ENCODE measurements at places on chromosomes 3 and 15.

GRCh38 chr3:114848082-114848481 lies 299.0 kb downstream of the ZBTB20 start:
- no peak for DNase-seq

DNA sequence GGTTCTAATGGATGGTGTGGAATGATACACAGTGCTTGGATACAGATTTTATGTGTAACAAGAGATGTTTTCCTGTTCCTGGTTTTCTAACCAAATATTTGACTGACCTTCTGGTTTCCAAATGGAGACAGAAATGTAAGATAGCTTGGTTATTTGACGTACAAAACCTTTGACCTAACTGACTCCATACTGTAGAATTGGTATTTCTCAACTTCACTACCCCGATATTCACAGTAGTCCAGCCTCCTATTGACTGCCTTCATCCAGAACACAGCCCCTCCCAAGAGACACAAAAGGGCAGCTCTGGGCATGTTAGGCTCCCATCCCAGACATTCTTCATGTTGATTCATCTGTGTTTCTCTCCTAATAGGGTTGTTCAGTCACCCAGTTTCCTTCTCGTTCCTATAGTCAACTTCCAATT lies 33.4 kb downstream of the MYO1E start:
- no peak for DNase-seq

DNA sequence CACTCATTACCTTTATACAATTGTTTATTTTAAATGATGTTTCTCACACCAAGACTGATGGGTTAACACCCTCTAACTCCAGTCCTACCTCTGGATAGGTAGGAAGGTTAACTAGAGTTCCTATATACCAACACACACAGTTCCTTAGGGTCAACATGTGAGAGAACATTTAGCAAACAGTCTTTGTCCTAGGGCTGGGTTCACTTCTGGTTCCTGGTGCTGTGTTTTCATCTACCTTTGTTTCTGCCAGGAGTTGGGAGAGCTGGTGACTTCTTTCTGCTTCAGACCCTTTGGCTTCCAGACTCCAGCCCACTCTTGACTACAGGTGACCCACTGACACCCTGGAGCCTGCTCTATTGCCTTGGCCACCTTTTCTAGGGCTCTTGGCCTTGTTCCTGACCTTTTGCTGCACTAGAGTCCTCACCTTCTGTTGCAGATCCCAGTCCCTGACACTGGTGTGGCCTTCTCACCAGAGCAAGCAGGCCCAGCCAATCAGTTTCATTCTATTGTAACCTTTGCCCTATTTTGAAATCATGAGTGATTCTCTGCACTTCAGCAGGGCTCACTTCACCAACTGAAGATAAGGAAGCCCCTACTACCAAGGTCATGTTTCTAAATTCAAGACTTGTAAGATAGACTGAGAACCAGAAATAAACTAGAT lies 50.0 kb upstream of the SECISBP2L start:
- DNase-seq, result no peak

GRCh38 chr3:171248426-171249111 lies 211.6 kb downstream of the TNIK start:
- peak; percentile 54 for DNase-seq

DNA sequence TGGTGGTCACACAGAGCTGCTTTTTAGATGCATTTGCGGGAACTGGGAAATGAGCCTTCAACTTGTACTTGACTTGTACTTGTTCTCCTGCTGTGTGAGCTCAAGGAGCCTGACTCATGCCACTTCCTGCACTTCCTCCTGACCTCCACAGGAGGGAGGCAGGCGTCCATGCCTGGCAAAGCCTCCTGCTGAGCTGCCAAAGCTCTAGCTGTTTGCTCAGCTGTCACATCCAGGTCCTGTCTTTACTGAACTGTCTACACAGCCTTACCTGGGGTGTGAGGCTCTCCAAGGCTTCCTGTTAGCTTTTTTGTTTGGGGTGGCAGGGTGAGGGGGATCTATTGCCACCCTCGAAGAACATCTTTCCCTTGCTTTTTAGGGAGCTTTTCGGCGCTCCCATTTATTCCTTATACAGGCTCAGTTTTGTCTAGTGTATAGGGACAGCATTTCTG lies 6.4 kb downstream of the THPO start:
- peak; percentile 83 for DNase-seq

DNA sequence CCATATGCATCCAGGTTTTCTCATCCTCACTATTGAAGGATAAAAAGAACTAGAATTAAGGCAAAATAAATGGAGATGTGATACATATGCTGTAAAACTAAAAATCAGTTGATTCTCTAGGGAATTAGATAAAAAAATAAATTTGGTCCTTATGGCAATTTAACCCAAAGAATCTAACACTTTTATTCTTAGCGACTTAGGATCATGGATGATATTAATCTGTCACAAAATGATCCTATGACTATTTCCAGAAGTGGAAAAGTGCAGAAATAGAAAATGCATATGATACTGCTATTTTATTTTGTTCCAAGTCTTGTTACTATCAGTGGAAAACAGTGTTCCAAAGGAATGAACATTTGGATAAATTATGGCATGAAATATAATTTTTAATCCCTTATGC lies 746.3 kb downstream of the ROBO2 start:
- no peak for DNase-seq

- no peak for DNase-seq
These were observed 103.4 kb downstream of the GSK3B start for GRCh38 chr3:119990888-119991287.

GRCh38 chr3:42010530-42010929 lies 48.6 kb upstream of the ULK4 start:
- DNase-seq, result no peak

DNA sequence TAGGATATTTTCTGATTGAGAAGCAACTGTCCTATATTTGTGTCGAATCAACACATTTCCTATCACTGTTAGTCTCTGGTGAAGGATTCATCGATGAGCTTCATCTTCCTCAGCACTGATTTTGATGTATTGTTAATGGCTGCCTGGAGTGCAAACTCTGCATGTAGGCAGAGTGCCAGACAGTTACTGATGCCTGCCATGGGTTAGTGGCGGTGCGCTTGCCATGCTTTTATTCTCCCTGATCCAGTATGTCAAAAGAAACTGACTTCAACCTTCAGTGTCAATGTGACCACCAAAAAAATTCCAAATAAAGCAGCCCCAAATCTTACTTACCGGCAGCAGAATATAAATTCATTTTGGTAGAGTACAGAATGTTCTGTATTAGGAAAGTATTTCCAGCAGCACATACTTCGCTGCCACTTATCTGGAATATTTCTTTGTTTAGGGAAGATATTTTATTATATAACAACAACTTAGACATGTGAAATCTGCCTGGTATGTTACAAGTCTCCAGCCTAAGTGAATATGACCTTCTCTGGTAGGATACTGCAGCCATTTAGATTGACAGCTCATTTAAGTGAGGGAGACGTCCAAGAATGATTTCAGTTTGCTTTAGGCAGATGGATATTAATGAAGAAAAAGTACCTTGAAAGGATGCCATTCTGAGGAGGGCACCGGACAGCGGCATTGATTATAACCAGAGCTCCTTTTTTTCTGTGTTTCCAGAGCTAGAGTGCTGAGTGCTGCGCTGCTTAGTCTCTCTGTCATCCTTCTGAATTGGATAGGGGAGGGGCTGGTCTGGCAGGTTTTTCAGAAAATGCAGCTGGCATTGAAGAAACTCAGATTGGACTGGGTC lies 59.9 kb downstream of the ARHGEF26 start:
- no peak for DNase-seq

DNA sequence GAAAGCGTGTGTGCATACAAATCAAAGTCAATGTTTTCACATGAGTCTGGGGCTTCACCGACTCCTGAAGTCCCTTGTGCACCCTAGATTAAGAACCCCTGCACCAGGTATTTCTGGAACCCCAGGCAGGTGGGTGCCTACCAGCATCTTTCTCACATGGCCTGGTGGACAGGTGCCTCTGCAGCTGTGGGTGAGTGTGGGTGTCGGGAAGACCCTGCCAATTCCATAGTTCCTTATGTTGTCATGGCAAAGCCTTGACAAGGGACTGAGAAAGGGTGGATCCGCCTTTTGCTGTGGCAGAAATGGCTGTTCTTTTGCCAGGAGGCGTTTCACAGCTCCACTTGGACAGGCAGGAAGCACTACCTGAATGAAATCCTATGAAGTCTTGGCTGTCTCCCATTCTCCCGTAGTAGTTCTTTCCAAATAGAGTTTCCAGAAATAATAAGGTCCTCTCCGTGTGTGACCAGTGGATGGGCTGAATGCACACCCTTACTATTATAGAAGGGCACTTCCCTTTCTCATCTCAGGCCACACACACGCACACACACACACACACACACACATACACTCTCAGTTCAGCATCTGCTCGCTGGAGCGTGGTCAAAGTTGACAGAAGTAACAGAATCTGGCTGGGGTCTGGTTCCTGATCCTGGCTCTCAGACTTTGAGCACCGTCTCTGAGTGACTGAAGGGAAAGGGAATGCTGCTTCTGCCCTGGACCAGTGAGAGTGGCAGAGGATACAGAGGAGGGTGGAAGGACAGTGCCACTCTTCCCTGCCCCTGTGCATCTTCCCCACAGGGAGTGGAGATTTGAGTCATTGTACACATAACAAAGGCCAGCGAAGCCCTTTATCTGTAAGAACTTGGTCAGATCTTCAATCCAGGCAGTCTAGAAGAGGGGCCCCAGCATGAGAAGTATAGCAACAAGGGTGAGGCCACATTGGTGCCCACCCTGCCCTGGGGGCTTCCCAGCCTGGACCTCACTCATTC lies 38.7 kb downstream of the PDIA5 start:
- DNase-seq, result peak; percentile 64

DNA sequence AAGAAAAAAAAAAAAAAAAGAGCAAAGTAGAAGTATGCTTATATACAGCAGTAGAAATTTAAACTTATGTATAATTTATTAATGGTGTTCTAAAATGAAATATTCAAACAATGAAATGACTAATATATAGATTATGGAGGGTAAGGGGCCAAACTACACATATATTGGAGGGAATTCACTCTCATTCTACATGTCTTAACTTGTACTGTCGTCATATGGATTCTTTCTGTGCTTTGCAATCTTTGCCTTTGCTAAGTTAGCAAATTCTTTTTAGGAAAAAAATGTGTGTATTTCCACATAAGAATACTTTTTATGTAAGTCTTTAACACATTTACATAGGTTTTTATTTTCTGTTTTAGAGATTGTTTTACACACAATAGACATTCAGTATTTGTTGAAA lies 118.9 kb upstream of the MBNL1 start:
- DNase-seq, result no peak

- no peak for DNase-seq
These were observed 35.6 kb upstream of the PYDC2 start for GRCh38 chr3:191425322-191425734.

GRCh38 chr3:41338276-41338675 lies 139.0 kb downstream of the CTNNB1 start:
- DNase-seq, result no peak
